ENCODE measurements at places on chromosomes 12 and 14.

GRCh38 chr12:31868965-31869364, 90.2 kb upstream of the RESF1 start:
- peak; percentile 9 for DNase-seq

DNA sequence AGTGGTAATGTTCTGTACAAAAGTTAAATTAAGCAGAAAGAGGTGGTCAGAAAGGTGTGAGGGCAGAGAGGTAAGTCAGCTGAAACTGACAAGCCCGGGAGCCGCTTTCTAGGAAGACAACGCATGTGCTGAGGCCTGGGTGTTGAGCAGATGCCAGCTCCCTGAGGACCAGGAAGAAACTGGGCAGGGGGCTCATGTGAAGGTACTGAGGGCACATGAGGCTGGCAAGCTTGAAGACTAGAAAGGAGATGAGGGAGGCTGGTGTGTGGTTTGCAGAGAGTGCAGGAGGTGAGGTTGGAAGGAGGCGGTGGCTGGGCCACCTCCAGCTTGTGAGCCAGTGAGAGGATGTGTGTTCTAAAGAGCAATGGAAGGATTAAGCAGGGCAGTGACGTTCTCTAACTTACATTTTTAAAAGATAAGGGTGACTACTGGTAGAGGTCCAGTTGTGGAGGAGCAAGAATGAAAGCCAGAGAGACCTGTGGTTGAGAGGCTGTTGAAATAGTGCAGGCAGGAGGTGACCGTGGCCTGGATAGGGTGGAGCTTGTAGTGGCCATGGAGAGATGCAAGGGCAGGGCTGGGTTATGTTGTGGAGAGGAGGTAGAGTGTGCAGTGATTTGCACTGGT, 29.1 kb downstream of the ZNF664 start:
- no peak for DNase-seq

- DNase-seq: no peak
These were observed 33.9 kb upstream of the PPM1A start for GRCh38 chr14:60215127-60215444.

GRCh38 chr12:54039417-54040147, 6.7 kb downstream of the HOXC5 start:
- no peak for DNase-seq

DNA sequence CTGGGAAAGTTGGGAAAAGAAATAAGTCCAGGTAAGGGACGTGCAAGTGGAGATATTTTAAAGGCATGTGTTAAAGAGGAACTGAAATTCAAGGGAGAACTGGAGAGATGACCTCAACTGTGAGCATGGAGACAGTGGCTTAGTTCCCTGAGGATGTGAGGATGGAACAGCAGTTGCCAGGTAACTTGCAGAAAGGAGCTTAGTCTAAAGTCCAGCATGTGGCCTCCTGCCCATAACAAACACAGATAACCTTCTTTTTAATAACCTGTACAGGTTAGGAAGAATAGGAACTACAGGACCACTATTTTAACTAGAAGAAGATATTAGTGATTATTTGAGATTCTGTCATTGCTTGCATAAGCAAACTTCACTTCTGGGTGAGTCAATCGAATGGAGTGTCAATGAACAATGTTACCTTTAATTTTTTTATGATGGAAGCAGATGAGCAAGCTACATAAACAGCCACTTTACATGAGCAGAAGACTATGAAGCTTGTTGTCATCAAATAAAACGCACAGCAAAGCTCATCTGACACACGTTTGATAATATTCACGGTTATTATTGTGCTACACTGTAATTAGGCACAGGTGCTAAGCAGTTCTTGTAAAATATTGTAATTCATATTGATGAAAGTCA, 291.7 kb upstream of the DDHD1 start:
- DNase-seq: no peak

Measured in RKO (cell line).